Body of pancreas (tissue), 4 donors: ENCODE measurements at places on chromosomes 7 and 10. TPM values are rescaled to one million over a fixed set of nuclear protein-coding genes. Genes with fewer than 3 reads are reported as not detected.

The ACBD7 gene
- not detected for total RNA-seq

The PDGFA gene
- total RNA-seq: 59.3 TPM

The UNC5B gene
- 11.2 TPM for total RNA-seq

The GDF10 gene
- total RNA-seq: 8.0 TPM

The SYNPO2L gene
- not detected for total RNA-seq

The CCDC172 gene
- total RNA-seq: not detected

The SLC18A3 gene
- not detected for total RNA-seq

The ARL3 gene
- 4.0 TPM for total RNA-seq

The KCND2 gene
- total RNA-seq: 0.66 TPM

The HIBADH gene
- 22.1 TPM for total RNA-seq

The TFR2 gene
- not detected for total RNA-seq

The CHN2 gene
- 58.6 TPM for total RNA-seq

The SFRP5 gene
- total RNA-seq: 226 TPM

The C10orf105 gene
- not detected for total RNA-seq

The ADGRA1 gene
- total RNA-seq: not detected

The ZNF853 gene
- 3.6 TPM for total RNA-seq

The PRLHR gene
- total RNA-seq: not detected

The HELLS gene
- total RNA-seq: 3.0 TPM

The PON1 gene
- 0.78 TPM for total RNA-seq

The SLC13A1 gene
- under 0.01 TPM for total RNA-seq

The NPC1L1 gene
- 0.52 TPM for total RNA-seq

The UNCX gene
- total RNA-seq: not detected

The OR9A2 gene
- not detected for total RNA-seq

The TMEM229A gene
- not detected for total RNA-seq
